SJCRH30 (cell line): ENCODE measurements at places on chromosomes 3 and 15. TPM values are rescaled to one million over a fixed set of nuclear protein-coding genes. Genes with fewer than 3 reads are reported as not detected.

Gene CADM2
- total RNA-seq = 12.0 and 20.8 TPM in 2 replicates

Gene PLS1
- 27.2 and 27.5 TPM in 2 replicates for total RNA-seq

- no peaks in the 10 kb centered on the region for H3K4me1 ChIP-seq
Measured at GRCh38 chr3:1191026-1191425, 98.2 kb downstream of the CNTN6 start.

DNA sequence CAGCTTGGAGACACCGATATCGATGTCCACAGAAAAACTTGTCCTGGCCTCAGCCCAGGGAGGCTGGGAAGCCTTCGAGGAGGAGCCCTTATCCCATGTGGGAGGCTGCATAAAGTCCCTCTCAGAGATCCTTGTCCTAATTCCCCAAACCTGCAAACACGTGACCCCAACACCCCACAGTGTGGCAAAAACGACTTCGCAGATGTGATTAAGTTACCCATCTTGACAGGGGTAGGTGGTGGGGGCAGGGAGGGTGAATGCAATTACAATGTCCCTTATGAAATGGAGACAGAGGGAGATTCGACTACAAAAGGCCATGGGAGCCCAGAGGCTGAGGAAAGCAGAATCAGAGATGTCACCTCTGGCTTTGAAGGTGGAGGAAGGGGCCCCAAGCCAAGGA lies 2.3 kb upstream of the TLR9 start:
- DNase-seq = no peak
- no peak overlapping the region for H3K4me3 ChIP-seq
- H3K27ac ChIP-seq = no peak overlapping the region
- H3K4me1 ChIP-seq = peaks cover 5% of the 10 kb centered on the region; the same call in 1 of the 2 replicates
